Brain microvascular endothelial cell (primary cell): ENCODE measurements at places on chromosomes 2 and 18.

DNA sequence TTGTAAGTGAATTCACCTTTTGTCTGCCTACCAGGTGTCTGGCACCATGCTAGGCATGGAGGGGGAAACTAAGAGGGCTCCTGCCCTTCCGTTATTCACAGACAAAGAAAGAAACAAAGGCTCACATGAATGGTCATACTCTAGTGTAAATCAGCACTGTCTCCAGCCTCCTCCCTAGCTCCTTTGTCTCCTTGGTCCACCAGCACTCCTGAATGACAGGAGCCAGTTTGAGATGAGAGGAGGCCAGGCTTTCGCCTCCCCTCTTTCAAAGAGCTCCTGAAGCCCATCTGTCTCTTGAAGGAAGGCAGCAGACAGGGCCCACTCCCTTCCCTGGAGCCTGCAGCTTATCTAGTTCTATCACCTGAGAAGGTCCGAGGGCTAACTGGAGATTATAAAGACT lies 18.7 kb downstream of the SATB2 start:
- DNase-seq = no peak

DNA sequence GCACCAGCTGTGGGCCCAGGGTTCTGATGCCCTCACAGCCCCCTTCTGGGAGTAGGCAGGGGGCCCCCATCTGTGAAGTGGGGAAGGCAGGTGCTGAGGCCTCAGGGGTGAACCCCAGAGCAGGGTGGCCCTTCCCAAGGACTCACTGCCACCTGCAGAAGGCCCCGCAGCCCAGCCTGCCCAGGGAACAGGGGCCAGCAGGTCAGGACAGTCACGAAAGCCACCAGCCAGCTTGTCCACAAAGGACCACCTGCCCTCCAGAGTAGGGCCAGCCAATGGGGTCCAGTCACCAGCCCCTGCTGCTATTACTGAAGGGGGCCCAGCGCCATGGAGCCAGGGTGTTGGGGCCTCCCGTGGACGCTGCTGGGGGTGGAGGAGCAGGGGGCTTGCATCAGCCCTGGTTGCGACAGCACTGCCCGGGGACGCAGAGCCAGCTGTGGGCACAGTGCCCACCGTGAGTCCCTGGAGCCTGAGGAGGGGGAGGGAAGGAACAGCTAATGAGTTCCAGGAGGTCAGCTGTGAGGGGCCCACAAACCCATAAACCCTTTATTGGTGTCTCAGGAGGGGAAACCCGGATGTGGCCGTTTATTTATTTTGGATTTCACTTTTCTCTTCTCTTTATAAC lies 11.5 kb upstream of the SNED1 start:
- DNase-seq = no peak

GRCh38 chr18:28136071-28136470 lies 40.9 kb downstream of the CDH2 start:
- no peak for DNase-seq

DNA sequence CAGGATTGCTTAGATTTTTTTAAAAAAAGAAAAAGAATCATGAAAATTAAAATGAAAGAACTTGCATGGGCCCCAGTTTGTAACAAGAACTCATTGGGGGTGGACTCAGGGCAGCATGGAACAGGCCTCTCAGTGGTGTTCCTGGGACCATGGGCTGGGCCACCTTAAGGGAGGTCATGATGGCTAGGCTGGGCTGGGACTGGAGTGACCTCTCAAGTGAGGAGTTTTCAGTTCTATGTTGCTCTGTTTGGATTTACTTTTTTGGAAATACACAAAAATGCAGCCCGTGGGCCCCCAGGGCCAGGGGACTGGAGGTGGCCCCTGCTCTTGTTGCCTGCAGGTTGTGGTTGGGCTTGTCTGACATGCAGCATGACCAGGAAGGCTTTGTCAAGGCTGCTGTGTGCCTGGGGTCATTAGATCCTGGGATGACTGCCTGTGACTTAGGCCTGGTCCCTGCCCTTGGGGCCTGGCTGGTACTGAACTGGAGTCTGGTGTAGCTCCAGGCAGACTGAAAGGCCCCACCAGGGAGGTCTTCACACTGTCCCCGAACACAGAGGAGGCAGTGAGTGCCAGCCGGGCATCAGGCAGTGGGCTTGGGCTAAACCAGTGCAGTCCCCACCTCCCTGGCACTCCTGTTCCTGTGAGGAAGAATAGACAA lies 115.6 kb downstream of the GLI2 start:
- DNase-seq = no peak

DNA sequence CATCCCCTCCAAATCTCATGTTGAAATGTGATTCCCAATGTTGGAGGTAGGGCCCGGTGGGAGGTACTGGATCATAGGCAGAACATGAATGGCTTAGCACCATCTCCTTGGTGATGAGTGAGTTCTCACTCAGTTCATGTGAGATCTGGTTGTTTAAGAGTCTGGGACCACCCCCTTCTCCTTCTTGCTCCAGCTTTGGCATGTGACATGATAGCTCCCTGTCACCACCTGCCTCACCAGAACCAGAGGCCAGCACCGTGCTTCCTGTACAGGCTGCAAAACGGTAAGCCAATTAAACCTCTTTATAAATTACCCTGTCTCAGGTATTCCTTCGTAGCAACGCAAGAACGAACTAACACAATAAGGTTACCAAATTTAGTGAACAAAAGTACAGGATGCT lies 95.4 kb downstream of the ZBTB7C start:
- DNase-seq = no peak

DNA sequence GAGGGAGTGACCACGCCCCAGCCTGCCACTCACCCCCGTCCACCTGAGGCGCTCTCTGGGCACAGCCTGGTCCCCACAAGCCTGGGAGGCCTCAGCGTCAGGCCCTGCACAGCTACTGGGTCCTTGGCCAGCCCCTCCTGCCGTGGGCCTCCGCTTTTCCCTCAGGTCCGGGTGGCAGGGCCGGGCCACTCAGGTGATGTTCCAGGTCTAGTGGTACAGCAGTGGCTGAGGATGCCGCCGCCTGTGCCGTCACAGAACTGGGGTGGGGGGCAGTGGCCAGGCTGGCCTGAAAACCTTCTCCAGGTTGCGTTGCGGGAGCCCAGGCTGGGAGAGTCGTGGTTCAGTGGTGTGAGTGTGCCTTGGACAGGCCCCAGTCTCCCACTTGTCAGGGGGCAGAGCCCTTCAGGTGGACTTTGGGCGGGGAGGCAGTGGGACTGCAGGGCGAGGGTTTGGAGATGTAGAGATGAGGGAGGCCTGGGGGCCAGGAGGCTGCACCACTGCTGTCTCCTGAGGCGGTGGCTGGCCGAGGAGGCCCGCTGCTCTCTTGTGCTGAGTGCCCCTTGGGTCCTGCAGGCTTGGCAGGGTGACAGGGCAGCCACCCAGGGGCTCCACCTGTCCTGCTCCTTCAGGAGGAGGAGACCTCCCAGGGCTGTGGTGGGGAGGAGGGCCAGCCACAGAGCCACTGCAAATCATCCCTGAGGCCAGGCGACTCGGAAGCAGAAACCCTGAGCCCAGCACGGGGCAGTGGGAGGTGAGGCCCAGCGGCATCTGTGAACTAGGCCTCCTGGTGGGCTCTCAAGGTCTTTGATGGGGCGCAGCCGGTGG lies 7.6 kb downstream of the GPC1 start:
- DNase-seq = no peak

DNA sequence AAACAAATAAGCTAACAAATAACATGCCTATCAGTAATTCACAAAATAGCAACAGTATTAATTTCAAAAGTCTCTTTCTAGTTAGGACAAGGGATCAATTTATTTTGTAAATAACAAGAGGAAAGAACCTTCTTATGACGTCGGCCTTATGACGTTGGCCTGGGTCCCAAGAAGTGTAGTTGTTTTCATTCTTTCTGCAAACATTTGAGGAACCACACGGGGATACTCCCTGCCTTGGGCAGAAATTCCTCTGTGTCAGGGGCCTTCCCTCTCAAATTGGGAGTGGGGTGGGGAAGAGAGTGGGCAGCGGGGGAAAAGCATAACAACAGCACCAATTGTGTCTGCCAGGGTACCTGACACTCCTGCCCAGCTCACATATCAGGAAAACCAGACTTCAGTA lies 1.3 kb downstream of the CCDC68 start:
- peak; percentile 38 for DNase-seq

GRCh38 chr2:189477756-189478155 lies 36.5 kb downstream of the WDR75 start:
- DNase-seq = no peak

GRCh38 chr2:9419541-9419940 lies 3.8 kb downstream of the ITGB1BP1 start:
- no peak for DNase-seq

- DNase-seq = no peak
Measured at GRCh38 chr18:57051657-57052044, 95.2 kb upstream of the BOD1L2 start.

- DNase-seq = no peak
Measured at GRCh38 chr2:60212181-60212945, 341.1 kb downstream of the BCL11A start.

- no peak for DNase-seq
Measured at GRCh38 chr2:117943013-117943672, 70.7 kb downstream of the CCDC93 start.

- DNase-seq = no peak
Measured at GRCh38 chr2:69628325-69629021, 15.1 kb downstream of the AAK1 start.

DNA sequence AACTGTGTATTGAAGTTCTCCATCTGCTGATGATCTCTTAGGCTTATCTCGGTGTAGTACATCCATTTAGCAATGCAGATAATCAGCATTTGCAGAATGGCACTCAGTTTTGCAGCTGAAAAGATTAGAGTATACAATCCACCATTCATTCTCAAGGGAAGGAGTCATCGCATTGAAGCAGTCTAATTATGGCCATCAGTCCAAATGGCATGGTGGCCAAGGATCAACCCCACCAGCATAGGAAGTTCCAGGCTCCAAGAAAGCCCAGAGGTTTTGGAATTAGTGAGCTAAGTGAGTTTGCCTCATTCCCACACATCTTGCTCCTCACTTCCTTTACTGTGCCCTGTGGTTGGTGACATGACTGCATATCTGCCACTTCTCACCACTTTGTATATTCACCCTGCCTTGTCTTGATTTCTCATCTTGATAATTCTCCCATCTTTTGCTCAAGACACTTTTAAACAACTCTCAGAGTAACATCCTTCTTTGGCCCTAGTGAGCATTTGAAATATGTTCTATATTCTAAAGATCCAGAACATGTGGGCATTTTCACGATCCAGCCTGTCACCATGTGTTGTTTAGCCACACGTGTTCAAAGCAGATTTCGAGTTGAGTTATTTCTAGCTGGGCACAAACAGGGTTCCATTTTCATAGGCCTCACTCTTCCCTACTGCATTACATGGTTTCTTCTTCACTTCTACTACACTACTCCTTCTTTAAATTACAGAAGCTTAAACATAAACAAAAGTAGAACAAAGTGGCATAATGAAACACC lies 1119.8 kb downstream of the TSN start:
- no peak for DNase-seq

DNA sequence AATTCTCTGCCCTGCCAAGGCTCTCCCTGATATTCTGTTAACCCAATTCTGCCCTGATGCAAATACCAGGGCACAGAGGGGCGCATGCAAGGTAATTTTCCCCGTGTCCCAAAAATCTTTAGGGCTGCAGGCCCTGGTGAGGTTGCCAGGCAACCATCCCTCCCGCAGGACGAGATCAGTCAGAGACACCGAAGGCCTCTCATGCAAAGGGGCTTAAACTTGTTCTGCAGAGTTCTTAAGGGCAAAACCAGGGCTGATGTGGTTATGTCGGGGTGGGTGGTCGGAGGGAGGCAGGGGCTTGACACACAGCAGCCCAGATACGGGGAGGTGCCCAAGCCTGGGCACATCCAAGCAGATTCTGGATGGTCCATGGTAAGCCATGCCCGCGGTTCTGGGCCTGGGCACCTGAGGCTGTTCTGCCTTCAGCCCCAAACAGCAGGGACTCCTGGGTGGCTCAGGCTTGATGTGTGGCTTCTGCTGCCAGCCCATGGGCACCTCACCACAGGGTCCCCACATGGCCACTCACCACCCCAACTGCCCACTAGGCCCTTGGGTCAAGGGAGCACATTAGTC lies 27.2 kb downstream of the STEAP3 start:
- DNase-seq = no peak

GRCh38 chr2:230913406-230914143 lies 11.5 kb downstream of the GPR55 start:
- DNase-seq = no peak

DNA sequence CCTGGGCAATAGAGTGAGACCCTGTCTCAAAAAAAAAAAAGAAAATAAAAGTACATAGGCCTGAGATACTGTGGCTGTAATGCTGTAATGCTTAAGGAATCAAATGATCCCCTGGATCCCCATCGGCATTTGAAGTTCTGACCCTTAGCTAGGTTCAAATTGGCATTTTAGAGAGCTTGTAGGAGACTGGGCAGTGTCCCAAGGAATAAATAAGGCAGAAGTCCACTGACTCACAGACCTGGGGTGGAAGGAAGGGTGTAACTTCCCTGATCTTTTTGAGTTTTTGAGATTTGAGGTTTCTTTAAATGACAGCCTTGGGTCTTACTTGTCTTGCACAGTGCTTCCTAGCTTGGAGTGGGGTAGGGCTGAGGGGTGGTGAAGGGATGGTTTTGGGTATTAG lies 553.7 kb downstream of the SLC4A3 start:
- DNase-seq = no peak

DNA sequence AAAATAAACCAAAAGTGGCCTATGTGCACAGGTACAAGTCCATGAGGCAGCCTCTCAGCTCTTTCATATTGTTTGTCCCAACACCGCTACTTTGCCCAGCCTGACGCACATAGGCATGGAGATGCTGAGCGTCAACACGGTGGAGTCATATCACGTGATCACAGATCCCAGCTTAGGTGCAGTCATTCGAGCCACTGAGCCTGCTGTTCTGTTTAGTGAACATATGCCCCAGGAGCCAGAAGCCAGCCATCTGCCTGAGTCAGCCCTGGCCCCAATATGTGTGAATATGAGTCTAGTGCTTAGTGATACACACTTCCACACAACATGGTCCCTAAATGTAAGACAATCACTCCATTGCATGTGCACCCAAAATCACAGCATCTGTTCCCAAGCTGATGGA lies 88.2 kb upstream of the LCLAT1 start:
- no peak for DNase-seq

DNA sequence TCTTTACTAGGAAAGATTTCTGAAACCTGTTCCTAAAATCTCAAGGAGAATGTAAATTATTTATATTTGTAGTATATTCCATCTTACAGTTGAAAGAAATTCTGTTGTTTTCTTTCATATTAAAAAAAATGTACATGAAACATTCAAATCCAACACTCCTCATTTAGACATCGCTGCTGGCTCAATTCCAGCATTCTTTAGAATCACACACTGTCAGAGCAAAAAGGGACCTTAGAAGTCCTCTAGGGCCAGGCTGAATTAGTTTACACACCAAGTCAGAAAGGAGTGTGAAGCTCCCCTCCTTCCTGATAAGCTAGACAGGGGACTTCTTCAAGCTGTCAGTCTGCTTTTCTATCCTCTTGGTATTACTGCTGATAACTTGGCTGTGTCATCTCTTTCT lies 158.6 kb upstream of the LTBP1 start:
- DNase-seq = no peak

GRCh38 chr2:160493227-160494028 lies at the start of gene RBMS1:
Gene RBMS1, minus strand, starts transcription at chr2:160493807. Its CDS starts 444 bp downstream, at chr2:160493363.
- DNase-seq = peak; percentile 25

DNA sequence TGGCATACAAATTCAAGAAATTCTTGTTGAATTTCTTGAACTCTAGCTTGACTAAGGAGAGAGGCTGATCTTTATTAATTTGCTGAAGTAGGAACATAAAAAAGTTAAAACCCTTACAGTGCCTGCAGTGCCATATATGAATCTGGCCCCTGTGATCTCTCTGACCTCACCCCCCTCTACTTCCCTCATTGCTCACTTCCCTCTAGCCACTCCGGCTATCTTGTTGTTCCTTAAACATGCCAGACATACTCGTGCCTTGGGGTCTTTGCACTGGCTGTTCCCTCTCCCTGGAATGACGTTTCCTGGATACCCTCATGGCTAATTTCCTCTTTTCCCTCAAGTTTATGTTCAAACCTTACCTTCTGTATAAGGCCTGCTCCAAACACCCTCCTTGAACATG lies 246.3 kb upstream of the SIX2 start:
- DNase-seq = no peak
